ENCODE measurements at places on chromosomes 2 and 18.

- no peak for DNase-seq
These were observed 63.0 kb downstream of the TANK start for GRCh38 chr2:161223139-161223732.

DNA sequence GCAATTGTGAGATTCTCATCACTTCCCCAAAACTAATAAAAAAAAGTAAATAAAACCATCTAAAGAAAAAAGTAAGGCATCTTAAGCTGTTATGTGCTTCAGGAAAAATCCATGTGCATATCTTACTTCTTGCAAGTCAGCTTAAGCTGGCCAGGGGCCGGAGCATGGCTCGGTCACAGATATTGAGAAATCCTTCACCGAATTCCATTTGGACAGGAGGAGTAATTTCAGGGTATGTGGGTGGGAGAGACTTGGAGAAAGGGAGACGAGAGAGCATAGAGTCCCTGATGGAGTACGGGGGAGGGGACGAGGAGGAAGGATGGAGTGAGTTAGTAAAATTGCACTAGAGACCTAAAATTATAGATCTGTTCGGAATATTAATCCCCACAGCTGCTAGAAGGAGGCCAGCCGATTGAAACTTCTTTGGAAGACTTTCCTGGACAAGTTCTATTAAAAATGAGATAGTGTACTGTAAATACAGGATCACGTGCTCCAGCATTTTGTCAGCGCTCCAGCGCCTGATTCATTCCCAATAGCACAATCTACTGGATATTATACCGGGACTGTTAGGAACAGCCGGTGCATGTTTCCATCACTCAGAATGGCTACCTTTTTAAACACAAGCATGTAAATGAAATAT lies 438.5 kb downstream of the ZNF516 start:
- no peak for DNase-seq

DNA sequence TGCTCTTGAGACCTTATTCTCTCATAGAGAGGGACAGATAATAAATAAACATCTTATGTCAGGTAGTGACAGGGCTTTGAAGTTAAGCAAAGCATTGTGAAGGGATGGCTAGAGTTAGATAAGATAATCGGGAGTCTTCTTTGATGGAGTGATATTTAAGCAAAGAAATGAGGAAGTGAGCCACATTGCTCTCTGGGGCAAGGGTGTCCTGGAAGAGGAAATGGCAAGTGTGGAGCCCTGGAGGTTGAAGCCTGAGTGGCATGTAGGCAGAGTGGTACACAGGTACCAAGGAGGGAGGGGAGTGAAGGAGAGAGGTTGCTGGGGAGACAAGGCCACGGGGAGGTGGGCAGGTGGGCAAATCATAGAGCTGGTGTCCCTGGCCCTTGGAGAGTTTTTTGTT lies 110.2 kb downstream of the CTAGE1 start:
- DNase-seq = no peak

- no peak for DNase-seq
These were observed 205.1 kb downstream of the MGAT5 start for GRCh38 chr2:134458950-134459349.

DNA sequence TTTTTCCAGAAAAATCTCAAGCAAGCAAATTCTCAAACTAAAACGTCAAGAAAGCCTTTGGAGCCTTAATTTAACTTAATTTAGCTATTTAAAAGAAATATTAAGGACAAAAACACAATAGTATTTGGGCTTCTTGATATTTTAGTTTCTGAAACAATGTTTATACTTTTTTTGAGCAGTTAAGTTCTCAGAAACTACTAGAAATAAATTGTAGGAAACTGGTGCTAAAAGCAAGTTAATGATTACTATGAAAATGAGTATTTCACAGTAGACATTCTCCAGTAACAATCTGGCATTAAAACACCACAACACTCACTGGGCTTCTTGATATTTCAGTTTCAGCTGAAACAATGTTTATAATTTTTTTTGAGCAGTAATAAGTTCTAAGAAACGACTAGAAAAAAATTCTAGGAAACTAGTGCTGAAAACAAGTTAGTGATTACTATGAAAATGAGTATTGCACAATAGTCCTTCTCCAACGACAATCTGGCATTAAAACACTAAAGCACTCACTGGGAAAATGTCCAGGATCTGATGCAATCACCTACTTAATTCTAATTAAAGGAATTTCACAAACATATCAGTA lies 45.1 kb downstream of the TRAK2 start:
- DNase-seq = no peak

Data from anterior cingulate cortex (tissue), 58 donors.